Coronary artery (tissue), 2 donors: ENCODE measurements at places on chromosomes 5 and 9.
A peak's percentile ranks its signal among the peaks of the same experiment; 100 is the strongest.

- no peak for DNase-seq
These were observed 46.1 kb downstream of the NMUR2 start for GRCh38 chr5:152358861-152359568.

GRCh38 chr5:150694612-150695011 lies 6.2 kb downstream of the RBM22 start:
- no peak for DNase-seq

DNA sequence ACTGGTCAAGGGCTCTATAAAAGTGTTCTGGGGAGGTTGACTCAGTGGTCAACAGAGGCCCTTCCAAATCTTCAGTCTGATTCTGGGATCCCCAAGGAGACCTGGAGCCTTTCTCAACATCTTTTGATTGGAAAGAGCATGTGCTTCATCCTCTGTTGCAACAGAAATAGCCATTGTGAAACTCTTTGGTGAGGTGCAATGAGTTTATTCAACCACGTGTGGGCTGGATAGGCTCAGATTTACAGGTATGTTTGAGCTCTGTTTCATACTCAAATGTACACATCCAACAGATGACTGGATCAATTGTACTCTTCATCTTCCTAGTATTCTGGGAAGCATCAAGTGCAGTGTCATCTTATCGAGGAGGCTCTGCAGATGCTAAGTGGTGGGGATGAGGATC lies 60.5 kb downstream of the CTSL start:
- DNase-seq, result no peak

GRCh38 chr5:136021016-136021405 lies 7.8 kb upstream of the TGFBI start:
- DNase-seq, result peak; percentile 47

GRCh38 chr5:150129454-150129812 lies 26.2 kb downstream of the PDGFRB start:
- no peak for DNase-seq

DNA sequence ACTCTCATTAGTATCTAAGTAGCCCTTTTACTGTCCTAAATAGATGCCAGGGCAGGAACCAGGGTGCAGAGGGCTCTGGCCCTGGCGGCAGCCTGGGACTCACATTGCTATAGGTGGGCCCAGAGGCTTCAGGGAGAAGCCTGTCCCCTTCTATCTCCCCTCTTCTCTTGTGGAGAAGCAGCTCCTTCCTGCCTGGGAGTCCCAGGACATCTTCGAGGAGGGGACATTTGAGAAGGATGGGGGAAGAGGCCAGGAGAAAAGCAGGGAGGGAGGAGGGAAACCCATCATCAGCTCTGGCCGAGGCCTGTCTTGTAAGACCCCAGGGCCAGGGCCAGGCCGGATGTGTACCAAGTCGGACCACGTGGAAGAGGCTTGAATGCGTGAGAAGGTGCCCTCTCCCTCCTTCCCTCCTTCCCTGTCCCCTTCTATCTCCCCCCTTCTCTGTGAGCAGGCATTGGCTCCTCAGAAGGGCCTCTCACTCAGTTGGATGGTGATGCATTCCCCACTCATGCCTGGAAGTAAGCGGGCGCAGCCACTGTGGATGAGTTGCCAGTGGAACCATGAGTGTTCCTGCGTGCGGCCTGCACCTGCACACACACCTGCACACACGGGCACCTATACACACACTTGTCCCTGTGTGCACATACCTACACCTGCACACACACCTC lies 20.7 kb upstream of the LPCAT1 start:
- peak; percentile 55 for DNase-seq

GRCh38 chr5:150574818-150575547 lies 65.5 kb upstream of the SYNPO start:
- DNase-seq, result no peak

DNA sequence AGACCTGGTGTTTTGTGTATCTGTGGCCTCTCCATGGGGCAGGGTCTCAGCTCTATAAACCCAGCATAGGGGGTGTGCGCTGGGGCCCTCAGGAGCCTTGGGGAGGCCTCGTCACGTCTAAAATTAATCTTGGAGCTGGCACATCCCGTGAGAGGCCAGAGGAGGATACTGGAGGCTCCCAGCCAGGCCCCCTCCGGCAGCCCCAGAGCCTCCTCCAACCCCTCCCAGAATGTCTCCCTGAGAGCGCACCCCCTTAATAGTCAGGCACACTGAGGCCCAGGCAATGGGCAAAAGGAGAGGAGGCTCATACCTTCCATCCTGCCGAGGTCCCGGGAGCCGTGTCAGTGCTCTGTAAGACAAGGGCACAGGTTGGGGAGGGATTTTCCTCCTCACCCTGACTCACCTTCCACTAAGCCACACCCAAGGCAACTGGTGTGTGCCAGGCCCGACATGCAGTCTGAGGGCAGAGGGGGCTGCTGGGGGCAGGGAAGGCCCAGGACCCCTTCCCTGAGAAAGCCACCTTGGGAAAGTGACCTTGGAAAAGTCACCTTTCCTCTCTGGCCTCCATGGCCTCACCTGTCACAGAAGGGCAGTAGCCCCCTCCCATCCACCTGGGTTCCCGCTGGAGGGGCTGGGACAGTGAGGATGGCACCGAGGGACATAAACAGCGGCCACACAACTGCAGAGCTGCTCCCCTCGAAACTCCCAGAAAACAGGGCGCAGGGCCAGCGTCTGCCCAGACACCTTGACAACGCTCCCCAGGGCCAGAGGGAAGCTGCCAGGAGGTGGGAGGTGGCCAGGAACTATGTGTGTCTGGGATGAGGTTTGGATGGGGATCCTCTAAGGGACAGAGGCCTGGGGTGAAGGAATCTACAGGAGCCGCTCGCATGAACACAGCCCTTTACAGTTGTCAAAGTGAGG lies 2.9 kb downstream of the AK1 start:
- no peak for DNase-seq

- DNase-seq, result no peak
These were observed 31.4 kb upstream of the ANKRD55 start for GRCh38 chr5:56264417-56265025.

- DNase-seq, result no peak
These were observed 45.9 kb downstream of the FREM1 start for GRCh38 chr9:14864309-14864708.

DNA sequence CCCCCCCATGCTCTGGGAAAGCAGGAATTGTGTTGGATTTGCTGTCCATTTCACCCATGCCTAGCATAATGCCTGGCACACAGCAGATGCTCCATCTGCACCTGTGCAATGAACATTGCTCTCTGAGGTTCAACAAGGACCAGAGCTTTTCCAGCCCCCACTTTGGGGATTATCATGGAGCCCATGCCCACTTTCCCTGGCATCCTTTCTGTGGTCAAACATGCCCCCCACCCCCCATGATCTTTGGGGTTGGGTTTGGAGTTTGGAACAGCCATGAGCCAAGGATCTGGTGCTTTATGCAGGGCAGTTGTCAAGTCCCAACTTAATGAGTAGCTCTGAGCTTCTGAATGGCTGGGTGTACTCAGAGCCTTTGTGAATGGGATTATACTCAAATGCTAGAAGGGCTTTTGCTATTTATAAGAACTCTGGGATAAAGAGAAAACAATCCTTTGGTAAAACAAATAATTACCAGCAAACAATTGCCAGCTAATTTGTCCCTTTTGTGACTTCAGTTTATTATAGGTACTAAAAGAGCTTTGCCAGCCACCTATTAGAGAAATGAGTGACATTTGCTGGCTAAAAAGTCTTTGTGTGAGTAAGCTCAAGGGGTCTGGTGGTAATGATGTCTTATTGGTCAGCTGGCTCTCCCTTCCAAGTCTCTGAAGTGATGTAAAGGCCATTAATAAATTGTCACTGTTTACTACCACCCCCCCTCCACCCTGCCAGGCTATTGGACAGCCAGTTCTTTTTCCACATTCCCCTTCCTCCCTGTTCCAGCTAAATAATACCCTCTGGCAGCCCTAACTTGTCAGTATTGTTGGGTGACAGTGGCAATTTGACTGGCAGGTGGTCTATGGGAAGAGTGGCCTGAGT lies 182.3 kb downstream of the MACROH2A1 start:
- DNase-seq, result peak; percentile 31

GRCh38 chr9:34475097-34475496 lies 16.5 kb downstream of the DNAI1 start:
- DNase-seq, result peak; percentile 3

DNA sequence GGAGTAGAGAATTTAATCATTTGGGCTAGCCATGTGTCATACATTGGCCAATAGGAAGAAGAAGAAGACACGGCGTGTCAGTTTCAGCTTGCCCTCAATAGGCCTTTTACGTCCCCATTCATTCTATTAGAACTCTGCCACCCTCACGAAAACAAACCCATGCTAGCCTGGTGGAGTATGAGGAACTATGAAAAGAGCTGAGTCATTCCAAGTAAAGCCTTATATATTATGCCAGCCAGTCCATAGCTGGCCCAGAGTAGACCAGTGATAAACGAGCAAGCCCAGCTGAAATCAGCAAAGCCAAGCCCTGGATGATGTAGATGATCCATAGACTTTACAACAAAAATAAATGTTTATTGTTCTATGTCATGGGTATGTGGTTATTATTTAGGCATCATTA lies 895.1 kb downstream of the TLE1 start:
- no peak for DNase-seq

GRCh38 chr9:31304576-31304975 lies 1079.9 kb upstream of the ACO1 start:
- no peak for DNase-seq

GRCh38 chr9:136007934-136008692 lies 46.9 kb upstream of the UBAC1 start:
- no peak for DNase-seq

GRCh38 chr9:102479191-102479590 lies 515.9 kb upstream of the CYLC2 start:
- DNase-seq, result no peak

DNA sequence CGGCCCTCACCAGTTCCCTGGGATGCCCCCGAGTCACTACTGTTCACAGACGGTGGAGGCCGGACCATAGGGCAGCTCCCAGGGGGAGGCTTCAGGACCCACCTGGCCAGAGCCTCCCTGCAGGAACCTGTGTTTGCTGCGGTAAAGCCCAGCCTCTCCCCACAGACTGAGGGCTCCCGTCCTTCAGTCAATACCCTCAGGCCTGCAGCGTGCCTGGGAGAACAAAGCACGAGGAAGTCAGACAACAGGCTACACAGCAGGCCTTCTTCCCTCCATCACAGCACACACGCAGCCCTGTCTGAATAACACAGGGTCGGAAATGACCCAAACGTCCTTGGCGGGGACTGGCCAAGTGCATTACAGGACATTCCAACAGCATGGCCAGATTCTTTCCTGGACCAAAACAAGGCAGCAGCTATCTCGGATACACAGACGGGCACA lies 34.4 kb downstream of the COL23A1 start:
- DNase-seq, result no peak

GRCh38 chr5:172527559-172527958 lies 73.2 kb upstream of the SH3PXD2B start:
- DNase-seq, result no peak

DNA sequence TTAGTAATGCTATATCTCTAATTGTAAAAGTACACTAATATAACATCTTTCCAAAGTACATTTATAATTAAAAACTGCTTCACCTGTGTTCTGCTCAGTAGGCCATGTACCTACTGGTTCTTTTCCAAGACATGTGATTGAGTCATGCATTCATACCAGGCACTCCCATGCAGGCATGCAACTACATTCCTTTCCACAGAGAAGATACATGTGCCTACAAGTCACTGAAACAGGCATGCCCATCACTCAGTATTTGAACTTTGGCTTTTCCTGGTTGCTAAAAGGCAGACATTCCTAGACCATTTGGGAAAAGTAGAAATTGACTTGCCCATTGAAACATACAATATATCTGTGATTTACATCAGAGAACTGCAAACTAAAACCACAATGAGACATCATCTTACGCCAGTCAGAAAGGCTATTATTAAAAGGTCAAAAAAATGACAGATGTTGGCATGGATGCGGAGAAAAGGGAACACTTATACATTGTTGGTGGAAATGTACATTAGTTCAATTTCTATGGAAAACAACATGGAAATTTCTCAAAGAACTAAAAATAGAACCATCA lies 148.3 kb upstream of the MOCS2 start:
- no peak for DNase-seq

DNA sequence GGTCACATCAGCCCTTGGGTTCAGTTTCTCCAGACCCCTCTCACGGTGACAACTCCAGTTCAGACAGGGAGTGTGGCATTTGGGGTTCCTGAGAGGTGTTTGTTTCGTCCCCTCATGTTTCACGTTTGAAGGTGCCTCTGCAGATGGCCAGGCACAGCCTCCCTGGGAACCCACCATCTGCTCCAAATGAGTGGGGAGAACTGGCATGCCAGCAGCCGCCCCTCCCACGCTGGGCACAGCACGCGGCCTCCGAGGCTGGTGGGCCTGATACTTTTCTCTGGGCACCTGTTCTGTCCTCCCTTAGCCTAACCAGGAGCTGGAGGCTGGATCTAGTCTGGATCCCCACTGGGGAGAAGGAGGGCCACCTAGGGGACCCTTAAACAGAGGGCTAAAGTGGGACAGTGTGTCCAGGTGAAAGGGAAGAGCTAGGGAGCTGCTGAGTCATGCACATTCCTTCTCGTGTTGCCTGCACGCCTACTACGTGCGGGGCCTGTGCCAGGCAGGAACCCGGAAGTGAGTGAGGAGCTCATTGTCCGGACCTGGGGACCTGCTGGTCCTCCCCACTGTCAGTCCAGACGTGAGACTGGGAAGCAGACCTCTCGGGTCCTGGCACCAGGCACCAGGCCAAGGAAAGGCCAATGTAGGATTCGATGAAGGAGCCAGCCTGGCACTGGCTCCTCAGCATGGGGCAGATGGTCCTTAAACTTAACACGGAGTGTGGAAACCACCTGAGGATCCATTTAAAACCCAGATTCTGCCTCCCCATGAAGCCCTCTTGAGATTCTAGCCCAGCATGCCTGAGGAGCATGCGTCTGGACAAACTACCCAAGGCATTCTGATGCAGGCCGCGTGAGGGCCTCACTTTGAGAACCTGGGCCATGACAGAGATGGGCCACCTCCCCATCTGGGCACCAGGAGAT lies 11.7 kb downstream of the DNM1 start:
- no peak for DNase-seq
